Vagina (tissue), 2 donors: ENCODE measurements at places on chromosomes 3 and 15. TPM values are rescaled to one million over a fixed set of nuclear protein-coding genes. Genes with fewer than 3 reads are reported as not detected.

DNA sequence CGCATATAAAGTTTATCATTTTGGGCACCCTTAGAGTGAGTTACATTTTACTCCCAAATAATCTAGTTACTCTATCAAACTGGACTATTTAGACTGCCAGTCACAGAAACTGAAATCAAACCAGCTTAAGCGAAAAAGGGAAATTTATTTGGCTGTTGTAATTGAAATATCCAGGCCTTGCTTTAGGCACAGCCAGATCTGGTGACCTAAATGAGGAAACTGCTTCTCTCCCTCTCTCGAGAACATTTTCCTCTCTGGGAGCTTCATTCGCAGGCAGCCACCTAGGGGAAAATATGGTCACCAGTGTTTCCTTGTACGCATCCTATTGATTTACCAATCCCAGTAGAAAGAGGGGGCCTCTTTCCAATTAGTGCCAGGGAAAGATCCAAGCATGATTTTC, 175.3 kb upstream of the MITF start:
- H3K27ac ChIP-seq: no peak overlapping the region
- no peaks in the 10 kb centered on the region for H3K4me1 ChIP-seq
- H3K4me3 ChIP-seq: no peak overlapping the region
- no peaks in the 10 kb centered on the region for H3K36me3 ChIP-seq
- DNase-seq: no peak

- H3K4me3 ChIP-seq: no peak overlapping the region
- no peaks in the 10 kb centered on the region for H3K36me3 ChIP-seq
- H3K4me1 ChIP-seq: peaks cover 54% of the 10 kb centered on the region
These were observed 19.6 kb downstream of the EFCC1 start for GRCh38 chr3:129020691-129021090.

DNA sequence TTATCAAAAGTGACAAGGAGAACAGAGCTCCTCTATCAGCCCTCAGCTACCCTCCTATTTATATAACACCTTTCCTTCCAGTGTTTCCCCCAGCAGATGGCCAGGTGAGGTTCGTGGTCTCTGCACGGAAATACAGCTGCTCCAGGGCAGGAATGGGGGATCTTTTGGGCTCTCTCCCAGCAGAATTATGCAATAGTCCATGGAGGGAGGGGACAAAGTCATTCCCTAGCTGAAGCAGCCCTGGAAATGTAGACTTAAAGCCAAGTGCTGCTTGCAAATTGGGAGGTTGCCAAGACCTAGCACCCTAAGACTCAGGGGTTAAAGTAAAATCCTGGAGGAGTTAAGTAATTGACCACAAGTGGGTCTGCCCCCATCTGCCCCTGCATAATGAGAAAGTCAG, 256.3 kb downstream of the LRTM1 start:
- H3K27me3 ChIP-seq: no peaks in the 10 kb centered on the region
- peaks cover 15% of the 10 kb centered on the region for H3K4me1 ChIP-seq
- DNase-seq: no peak
- H3K4me3 ChIP-seq: no peak overlapping the region

The ACOX2 gene
- 24.8 TPM for total RNA-seq

DNA sequence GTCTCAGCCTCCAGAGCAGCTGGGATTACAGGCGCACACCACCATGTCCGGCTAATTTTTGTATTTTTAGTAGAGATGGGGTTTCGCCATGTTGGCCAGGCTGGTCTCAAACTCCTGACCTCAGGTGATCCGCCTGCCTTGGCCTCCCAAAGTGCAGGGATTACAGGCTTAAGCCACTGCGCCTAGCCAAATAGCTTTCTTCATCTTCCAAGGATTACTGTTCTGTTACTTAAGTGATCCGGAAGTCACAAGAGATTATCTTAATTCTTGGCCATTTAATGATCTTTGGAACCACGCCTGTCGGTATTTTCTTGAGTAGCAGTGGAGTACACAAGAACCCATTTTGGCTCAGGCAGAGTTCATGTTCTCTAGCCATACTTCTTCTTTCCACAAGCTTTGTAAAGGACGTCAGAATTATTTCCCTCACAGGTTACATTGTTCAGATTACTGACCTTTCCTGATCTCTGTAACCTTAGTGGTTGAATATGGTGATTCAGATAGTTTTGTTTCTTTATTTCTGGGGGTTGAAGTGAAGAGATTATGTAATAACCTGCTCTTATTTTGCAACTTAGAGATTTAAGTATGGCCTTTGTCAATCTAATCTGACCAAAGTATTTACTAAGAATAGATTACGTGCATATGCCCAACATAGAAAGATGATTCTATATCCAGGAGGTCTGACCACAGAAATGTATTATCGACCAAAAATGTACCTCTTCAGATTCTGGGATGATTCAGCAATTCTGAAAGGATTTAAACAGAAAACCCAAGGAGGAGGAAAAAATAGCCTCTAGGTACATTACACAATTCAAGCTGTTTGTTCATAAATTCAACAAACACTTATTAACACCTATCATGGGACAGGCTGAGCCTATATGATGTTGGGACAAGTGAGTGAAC, 132.2 kb downstream of the GREM1 start:
- H3K4me3 ChIP-seq: no peak overlapping the region
- no peaks in the 10 kb centered on the region for H3K4me1 ChIP-seq
- no peaks in the 10 kb centered on the region for H3K27me3 ChIP-seq
- H3K36me3 ChIP-seq: no peaks in the 10 kb centered on the region
- H3K27ac ChIP-seq: no peak overlapping the region
- no peak for DNase-seq

DNA sequence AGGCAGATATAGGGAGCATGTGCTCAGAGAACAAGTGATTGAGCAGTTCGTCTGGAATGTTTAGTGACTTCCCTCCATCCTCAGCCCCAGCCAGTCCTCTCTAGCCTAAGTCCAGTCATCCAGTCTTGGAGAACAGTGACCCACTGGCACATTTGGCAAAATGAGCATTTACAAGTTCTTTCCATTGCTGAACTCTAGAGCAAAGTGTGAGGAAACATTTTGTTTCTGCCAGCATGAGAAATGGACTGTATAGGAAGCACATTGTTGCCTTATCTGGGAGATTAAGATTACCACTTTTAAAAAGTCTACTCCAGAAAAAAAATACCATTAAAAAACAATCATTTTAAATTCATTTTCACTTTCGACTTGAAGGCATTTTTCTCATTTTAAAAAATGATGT, 353.6 kb downstream of the SHQ1 start:
- no peak overlapping the region for H3K27ac ChIP-seq
- no peak for DNase-seq
- no peak overlapping the region for H3K4me3 ChIP-seq
- H3K27me3 ChIP-seq: no peaks in the 10 kb centered on the region

DNA sequence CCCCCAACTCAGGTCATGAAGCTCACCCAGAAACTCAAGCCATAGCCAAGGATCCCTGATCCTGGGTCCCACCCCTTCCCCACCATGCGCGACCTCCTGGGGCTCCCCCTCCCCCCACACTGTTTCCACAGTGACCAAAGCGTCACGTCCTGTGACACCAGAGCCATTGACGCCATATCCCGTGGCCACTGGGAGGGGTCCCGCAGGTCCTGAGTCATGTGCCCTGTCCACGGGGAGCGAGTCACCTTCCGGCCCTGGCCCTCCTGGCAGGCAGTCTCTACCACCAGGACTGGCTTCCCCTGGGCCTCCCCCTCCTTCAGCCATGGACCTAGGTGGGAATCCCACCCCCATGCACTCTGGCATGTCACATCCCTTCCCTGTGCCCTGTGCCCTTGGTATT, 15.6 kb downstream of the SEMA3F start:
- H3K4me3 ChIP-seq: no peak overlapping the region
- peaks cover 71% of the 10 kb centered on the region for H3K4me1 ChIP-seq
- H3K36me3 ChIP-seq: no peaks in the 10 kb centered on the region
- no peak for DNase-seq
- H3K27me3 ChIP-seq: no peaks in the 10 kb centered on the region

The SUCNR1 gene
- 0.49 TPM for total RNA-seq

The CRYGS gene
- not detected for total RNA-seq

DNA sequence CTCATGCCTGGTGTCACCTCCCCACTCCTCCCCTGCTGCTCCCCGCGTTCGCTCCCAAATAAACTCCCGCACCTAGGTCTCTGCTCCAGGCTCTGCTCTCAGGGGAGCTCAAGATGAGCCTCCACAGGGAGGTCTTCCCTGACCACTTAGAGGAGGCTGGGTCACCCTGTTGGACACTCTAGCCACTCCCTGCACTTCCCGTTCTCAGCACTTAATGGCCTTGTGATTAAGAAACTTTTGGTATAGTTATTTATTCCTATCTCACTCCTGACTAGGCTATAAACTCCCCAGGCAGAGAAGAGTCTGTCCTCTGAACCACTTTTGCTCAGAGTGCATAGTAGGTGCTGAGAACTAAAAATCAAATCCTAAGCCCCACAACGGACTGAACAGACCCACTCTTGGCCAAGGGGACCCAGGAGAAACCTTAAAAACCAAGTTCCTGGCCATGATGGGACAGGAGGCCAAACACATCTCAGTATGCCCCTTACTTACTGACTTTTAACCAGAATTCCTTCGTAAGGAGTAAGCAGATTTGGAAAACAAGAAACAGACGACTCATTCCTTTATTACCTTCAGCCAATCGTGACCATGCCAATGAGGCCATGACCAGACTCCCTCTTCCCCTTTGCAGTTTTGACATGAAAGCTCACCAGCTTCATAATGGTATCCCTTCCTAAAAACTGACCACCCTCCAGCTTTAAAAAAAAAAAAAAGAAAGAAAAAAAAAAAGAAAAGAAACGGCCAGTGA, 69.0 kb upstream of the HRH1 start:
- no peaks in the 10 kb centered on the region for H3K36me3 ChIP-seq
- no peak for DNase-seq
- no peaks in the 10 kb centered on the region for H3K27me3 ChIP-seq

- no peak overlapping the region for H3K4me3 ChIP-seq
- peaks cover 11% of the 10 kb centered on the region for H3K4me1 ChIP-seq
- H3K27ac ChIP-seq: no peak overlapping the region
- no peaks in the 10 kb centered on the region for H3K36me3 ChIP-seq
- no peaks in the 10 kb centered on the region for H3K27me3 ChIP-seq
- no peak for DNase-seq
These were observed 83.7 kb upstream of the NEO1 start for GRCh38 chr15:72968531-72968922.

The KPNA4 gene
- total RNA-seq: 24.8 TPM

DNA sequence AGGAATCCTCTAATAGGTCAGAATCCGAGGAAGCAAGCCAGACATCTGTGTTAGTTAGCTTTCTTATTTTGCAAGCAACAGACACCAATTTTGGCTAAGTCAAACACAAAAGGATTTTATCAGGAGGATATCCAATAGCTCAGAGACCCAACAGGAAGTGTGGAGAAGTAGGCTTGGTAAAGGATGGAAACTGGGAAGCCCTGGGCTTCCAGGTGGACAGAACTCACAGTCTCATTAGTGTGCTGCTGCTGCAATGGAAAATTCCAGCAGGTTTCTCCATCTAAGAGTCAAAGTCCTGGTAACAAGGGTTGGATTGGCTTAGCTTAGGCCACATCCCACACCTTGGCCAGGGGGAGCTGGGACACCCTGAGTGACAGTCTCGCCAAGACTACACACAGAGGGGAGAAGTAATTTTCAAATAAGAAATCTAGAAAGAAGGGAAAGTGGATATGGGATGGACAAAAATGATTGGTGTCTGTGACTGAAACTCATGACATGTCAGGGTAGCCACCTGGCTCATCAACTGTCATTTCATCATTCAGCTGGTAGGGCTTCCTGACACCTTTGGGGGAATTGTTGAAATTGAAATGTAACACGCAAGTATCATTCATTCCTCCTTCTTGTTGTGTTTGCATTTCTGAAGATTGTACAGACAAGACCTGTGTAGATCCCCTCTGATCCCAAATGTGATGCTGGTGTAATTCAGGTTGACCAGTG, 158.6 kb downstream of the THSD4 start:
- peak overlapping the region; percentile 38 for H3K27ac ChIP-seq
- no peak for DNase-seq
- no peaks in the 10 kb centered on the region for H3K27me3 ChIP-seq
- H3K4me1 ChIP-seq: peaks cover 22% of the 10 kb centered on the region
- no peaks in the 10 kb centered on the region for H3K36me3 ChIP-seq

DNA sequence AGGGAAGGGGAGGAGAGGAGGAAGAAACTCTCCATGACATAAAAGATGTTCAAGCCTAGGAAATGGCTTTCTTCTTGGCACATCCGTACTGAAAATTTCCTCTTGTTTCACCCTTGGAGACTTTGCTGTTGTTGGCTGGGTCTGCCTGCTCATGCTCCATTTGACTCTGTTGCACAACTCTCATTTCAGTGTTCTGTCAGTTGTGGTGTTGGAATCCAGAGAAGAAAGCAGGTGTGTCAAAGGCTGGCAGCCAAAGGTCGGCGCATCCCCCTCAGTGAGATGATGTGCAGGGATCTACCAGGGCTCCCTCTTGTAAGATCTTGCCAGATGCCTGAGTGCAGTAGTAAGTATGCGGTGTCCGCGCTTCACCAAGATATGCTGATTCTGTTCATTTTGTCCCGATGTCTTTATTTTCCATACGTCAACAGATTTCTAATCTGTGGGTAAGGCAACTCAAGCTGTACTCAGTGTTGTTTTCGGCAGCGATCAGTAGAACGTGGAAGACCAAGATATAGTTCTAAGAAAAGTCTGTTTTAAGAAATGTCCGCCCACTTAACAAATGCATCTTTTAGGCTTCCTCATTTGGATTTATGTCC, 265.2 kb upstream of the GOLGA6L4 start:
- H3K4me1 ChIP-seq: no peaks in the 10 kb centered on the region
- H3K27me3 ChIP-seq: no peaks in the 10 kb centered on the region
- H3K36me3 ChIP-seq: no peaks in the 10 kb centered on the region
- H3K27ac ChIP-seq: no peak overlapping the region
- H3K4me3 ChIP-seq: no peak overlapping the region

DNA sequence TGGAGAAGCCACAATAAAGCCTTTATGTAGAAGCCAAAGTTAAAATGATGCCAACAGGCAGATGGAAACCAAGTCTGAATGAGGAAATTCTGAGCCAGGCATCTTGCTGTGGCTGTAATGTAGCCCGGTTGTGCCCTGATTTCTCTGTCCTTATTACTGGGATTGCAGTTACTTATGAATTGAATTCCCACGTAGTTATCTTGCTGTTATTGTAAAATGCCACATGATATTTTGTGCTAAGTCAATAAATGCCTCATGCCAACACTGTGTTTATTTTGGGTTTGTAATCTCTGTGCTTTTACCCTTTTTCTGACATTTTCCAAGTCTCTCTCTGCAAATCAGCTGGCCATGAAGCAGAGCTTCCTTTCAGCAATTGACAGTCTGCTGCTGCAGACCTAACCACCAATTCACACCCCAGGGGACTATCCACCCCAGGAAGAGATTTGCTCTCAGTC, 486.1 kb upstream of the GOLIM4 start:
- H3K27ac ChIP-seq: no peak overlapping the region
- H3K4me1 ChIP-seq: no peaks in the 10 kb centered on the region
- no peaks in the 10 kb centered on the region for H3K27me3 ChIP-seq
- H3K4me3 ChIP-seq: no peak overlapping the region

The PROK2 gene
- 0.74 TPM for total RNA-seq

GRCh38 chr3:188656196-188656982, 502.4 kb downstream of the LPP start:
- no peak overlapping the region for H3K27ac ChIP-seq
- H3K36me3 ChIP-seq: no peaks in the 10 kb centered on the region
- no peak overlapping the region for H3K4me3 ChIP-seq
- peaks cover 17% of the 10 kb centered on the region for H3K4me1 ChIP-seq
- no peaks in the 10 kb centered on the region for H3K27me3 ChIP-seq
- no peak for DNase-seq

- no peak for DNase-seq
- H3K27me3 ChIP-seq: no peaks in the 10 kb centered on the region
- no peak overlapping the region for H3K4me3 ChIP-seq
- H3K27ac ChIP-seq: no peak overlapping the region
These were observed 195.1 kb downstream of the UBE3A start for GRCh38 chr15:25243800-25244097.

The IQCF2 gene
- total RNA-seq: not detected
